Tibial nerve (tissue), 4 donors: ENCODE measurements at places on chromosomes 2 and 18. TPM values are rescaled to one million over a fixed set of nuclear protein-coding genes. Genes with fewer than 3 reads are reported as not detected.

DYNAP gene
- total RNA-seq, result not detected

LBX2 gene
- total RNA-seq, result 4.4 TPM

GAREM2 gene
- total RNA-seq, result 3.0 TPM

ZNF2 gene
- total RNA-seq, result 4.4 TPM

DNA sequence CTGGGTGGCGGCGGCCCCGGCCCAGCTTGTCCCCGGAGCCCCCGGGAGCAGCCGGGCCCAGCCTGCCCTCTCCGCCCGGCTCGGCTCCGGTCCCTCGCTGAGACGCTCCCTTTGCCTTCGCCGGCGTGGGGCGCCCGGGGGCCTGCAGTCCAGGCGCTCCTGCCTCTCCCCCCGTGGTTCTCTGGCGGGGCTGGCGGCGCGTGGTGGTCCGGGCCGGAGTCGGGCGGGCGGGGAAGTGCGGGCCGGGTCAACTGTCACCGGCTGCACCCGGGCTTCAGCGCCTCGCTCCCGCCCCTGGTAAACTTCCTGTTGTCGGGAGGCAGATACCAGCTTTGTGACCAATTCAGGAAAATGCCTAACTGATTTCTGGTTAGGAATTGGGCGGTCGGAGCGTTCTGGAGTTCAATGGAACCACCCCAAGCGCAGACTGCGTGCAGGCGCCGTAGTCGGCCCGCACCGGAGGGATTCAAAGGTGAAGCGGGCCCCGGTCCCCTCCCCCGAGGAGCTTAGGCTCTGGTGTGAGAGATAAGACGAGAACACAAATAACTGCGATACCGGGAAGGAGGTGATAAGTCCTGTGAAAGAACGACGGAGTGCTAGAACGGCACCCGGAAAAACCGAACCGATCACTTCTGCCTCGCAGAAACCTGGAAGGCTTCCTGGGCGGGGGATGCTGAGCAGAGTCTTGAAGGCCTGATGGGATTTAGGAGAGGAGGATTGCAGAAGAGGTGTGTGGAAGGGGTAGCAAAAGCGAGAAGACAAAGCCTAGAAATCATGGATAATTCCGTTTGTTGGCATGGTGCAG lies 891 bp downstream of the CAB39 start:
- H3K27me3 ChIP-seq, result no peaks in the 10 kb centered on the region
- peak overlapping the region; percentile 96 for H3K4me3 ChIP-seq
- H3K4me1 ChIP-seq, result no peaks in the 10 kb centered on the region
- peak overlapping the region; percentile 97 for H3K27ac ChIP-seq

GRCh38 chr2:19488009-19488691 lies 129.7 kb upstream of the OSR1 start:
- no peak overlapping the region for H3K4me3 ChIP-seq
- H3K27ac ChIP-seq, result no peak overlapping the region
- H3K27me3 ChIP-seq, result no peaks in the 10 kb centered on the region
- H3K4me1 ChIP-seq, result no peaks in the 10 kb centered on the region
- no peaks in the 10 kb centered on the region for H3K36me3 ChIP-seq

- H3K4me1 ChIP-seq, result no peaks in the 10 kb centered on the region
- DNase-seq, result no peak
- no peaks in the 10 kb centered on the region for H3K27me3 ChIP-seq
- H3K36me3 ChIP-seq, result no peaks in the 10 kb centered on the region
- H3K4me3 ChIP-seq, result no peak overlapping the region
- H3K27ac ChIP-seq, result no peak overlapping the region
Observed at GRCh38 chr18:26135548-26135947, 1.9 kb downstream of the PSMA8 start.

GRCh38 chr2:178345951-178346350 lies 105.0 kb downstream of the PRKRA start:
- no peak for DNase-seq
- H3K27ac ChIP-seq, result no peak overlapping the region
- no peaks in the 10 kb centered on the region for H3K27me3 ChIP-seq
- H3K36me3 ChIP-seq, result no peaks in the 10 kb centered on the region
- H3K4me1 ChIP-seq, result no peaks in the 10 kb centered on the region
- H3K4me3 ChIP-seq, result no peak overlapping the region

DNA sequence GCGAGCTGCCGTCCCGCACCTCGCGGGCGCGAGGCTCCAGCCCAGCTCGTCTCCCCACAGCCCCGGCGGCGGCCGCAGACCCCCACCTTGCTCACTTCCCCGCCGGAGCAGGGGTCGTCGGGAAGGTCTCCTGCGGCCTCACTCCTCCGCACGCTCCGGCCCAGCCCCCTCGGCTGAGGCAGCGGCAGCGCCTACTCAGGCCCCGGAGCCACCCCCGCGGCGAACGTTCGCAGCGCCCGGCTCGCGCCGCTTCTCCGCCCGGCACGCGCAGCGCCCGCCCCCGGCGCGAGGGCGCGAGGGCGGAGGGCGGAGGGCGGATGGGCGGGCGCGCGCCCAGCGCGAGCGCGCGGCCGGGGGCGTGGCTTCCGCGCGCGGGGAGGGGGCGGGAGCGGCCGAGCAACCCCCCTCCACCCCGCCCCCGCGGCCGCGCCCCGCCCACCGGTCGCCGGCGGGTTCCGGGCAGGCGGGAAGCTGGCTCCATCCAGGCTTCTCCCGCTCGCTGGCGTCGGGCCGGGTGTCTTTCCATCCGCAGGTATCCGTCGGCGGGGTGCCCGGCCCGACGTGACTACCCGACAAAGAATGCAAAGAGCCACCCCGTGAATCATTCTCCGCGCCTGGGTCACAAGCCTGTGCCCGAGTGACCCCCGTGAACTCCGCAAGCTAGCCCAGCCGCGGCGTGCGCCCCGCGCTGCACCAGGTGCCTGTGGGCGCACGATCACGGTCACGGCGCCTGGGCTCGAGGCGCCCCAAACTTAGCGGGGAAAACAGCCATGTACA lies at the start of gene DTNB:
Gene DTNB, minus strand, starts transcription at position 278 of the 777 bp plus-strand sequence. CDS start 20,917 bp downstream, outside the sequence.
- H3K4me3 ChIP-seq, result peak within 1 kb of the TSS; percentile 67
- peak within 1 kb of the TSS; percentile 87 for H3K27ac ChIP-seq
- no peaks in the 10 kb centered on the region for H3K27me3 ChIP-seq
- DNase-seq, result peak; percentile 47
- H3K36me3 ChIP-seq, result no peaks in the 10 kb centered on the region
- peaks cover 12% of the 10 kb centered on the region for H3K4me1 ChIP-seq
